ENCODE measurements at places on chromosomes 1 and 21.

DNA sequence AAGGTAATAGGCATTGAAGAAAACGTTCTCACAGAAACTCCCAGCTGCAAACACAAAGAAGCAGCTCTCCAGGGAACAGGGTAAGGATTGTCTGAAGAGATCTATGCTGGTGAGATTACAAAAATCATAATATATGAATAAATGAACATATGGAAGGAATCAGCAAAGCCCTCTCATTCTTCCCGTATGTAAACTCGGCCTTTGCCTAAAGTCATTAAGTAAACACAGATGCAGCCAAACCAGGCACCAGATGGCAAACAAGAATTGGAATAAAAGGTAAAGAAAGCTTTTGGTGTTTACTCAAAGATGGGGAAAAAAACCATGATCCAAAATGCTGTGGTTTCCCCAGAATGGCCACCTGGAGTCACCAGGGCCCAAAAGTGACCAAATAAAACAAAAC is 76.6 kb upstream of the HOOK1 start:
- no peak for DNase-seq

- DNase-seq, result no peak
Measured at GRCh38 chr21:46051821-46052675, 45.9 kb upstream of the COL6A2 start.

DNA sequence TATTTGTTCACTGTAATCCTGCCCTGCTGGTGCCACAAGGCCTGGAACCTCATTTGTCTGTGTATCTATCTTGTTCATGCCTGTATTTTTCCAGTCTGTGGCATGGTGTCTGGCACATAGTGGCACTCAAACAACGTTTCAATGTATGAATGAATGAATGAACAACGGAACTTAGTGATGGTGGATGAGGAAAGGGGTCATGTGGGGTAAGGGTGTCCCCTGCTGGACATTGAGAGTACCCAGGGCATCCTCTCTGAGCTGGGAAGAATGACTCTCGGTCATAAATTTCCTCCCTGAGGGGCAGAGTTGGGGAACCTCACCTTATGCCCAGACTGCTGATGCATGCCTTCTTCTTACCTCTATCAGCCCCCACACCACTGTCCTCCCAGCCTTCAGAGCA is 18.9 kb upstream of the ZNF683 start:
- DNase-seq, result peak; percentile 56

DNA sequence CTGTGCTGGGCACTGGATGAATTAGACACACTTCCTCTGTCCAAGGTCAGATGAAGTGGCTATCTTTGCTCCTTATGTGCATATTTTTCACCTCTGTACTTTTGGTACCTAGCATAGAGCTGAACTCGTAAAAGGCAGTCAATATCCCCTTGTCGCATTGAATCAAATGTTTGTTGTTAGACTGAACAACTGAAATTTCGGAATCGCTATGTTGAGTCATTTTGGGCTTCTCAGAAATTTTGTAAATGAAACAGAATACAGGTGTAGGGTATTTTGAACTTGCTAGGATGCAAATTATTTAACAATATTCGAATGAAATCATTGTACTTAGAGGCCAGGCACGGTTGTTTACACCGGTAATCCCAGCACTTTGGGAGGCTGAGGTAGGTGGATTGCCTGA is 48.0 kb downstream of the PDE4B start:
- DNase-seq, result no peak

- DNase-seq, result no peak
Measured at GRCh38 chr1:223210788-223211120, 67.7 kb upstream of the TLR5 start.

DNA sequence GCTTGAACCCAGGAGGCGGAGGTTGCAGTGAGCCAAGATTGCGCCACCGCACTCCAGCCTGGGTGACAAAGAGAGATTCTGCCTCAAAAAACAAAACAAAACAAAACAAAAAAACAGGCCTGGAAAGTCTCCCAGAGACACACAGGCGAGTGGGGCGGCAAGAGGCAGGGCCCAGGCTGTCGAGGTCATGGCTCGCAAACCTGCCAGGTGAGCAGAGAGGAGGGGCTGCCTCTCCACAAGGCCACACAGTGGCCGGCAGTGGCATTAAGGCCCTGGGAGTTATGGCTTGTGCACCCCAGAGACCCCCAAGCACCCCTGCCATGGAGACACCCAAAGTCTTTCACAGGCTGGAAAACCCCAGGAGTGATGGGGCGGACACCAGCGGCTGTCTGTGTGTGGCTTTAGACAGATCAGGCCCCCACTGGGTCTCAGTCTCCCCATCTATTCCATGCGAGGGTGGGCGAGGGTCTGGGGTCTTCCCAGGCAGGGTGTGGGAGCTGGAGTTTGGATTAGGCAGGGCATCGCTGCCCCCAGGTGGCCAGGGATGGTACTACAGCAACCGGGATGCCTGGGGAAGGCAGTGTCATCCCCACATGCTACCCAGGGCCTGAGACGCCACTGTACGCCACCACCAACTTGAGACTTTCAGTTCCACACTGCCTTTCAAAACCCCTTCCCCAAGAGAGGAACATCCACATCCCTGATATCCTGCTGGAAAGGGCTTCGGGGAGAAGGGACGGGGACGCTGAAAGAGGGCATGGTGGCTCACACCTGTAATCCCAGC is 7.3 kb upstream of the CTRC start:
- DNase-seq, result peak; percentile 40

- DNase-seq, result no peak
Measured at GRCh38 chr1:22761101-22761500, 50.5 kb downstream of the EPHB2 start.

- DNase-seq, result no peak
Measured at GRCh38 chr21:25176637-25177412, 430.5 kb downstream of the MRPL39 start.

GRCh38 chr1:201754353-201754752 is 74.6 kb upstream of the IPO9 start:
- DNase-seq, result no peak
